ENCODE measurements at places on chromosomes 6 and 20. TPM values are rescaled to one million over a fixed set of nuclear protein-coding genes. Genes with fewer than 3 reads are reported as not detected.

Gene HLA-DMB
- 0.55 TPM for total RNA-seq

Gene LTA
- not detected for total RNA-seq

GRCh38 chr20:24633521-24633920 lies 164.1 kb downstream of the SYNDIG1 start:
- DNase-seq = no peak

DNA sequence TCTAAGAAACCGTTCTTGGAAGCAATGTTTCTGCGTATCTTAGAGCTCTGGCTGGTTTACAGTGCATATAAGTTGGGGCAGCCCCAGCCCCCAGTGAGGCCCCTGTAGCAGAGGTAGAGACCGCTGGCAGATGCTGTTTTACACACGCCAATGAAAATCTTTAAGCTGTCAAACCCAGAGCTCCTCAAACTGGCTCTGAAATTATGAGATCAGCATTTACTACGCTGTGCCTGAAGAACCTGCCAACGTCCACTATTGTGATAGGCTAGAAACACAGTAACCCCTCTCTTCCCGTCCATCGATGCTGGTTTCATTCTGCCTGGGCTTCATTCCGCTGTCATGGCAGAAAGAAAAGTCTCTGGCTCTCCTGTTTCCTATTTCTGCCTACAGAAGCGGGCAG lies 160.6 kb downstream of the SMOC2 start:
- no peak for DNase-seq

- DNase-seq = no peak
These were observed 284.5 kb upstream of the GJE1 start for GRCh38 chr6:141848029-141848890.

GRCh38 chr20:51542033-51542570 lies 417 bp downstream of the NFATC2 start:
- DNase-seq = peak; percentile 88

GRCh38 chr6:340186-340955 lies 48.1 kb downstream of the DUSP22 start:
- no peak for DNase-seq

Gene OPN5
- not detected for total RNA-seq

- DNase-seq = no peak
These were observed 14.0 kb upstream of the LOC128125822 start for GRCh38 chr6:63558278-63558677.

All from H7 (cell line).